ENCODE measurements at places on chromosomes 16 and 17. TPM values are rescaled to one million over a fixed set of nuclear protein-coding genes. Genes with fewer than 3 reads are reported as not detected.

DNA sequence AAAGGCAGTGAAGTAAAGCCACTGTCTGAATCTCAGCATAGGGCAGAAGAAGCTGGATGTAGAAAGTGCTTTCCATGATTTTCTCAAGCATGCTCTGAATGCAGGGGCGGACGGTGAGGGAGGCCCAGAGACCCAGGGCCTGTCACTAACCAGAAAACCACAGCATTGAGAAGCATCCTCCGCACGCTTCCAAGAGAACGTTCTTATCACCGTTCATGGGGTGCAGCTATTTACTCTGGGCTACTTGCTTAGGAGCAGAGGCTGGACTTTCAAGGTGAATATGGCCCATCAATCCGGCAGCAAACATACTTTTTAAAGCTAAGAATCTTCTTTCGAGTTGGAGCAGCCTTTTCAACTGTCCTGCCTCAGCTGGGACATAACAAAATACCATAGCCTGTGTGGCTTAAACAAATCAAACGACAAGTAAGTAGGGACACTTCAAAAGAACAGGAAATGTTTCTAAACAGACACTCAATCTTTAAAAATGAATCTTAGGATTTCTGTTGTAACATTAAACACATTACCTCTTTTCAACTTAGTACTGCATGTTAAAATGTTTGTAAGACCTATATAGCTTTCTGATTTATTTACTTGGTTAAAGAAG is 46.5 kb upstream of the CDRT4 start:
- DNase-seq: no peak

GRCh38 chr17:75832652-75833400 is 11.4 kb downstream of the UNC13D start:
- no peak for DNase-seq

HSPB9 gene
- not detected for polyA plus RNA-seq

CHST4 gene
- not detected for polyA plus RNA-seq

GRCh38 chr17:77847221-77848085 is 111.0 kb upstream of the TNRC6C start:
- no peak for DNase-seq

DNA sequence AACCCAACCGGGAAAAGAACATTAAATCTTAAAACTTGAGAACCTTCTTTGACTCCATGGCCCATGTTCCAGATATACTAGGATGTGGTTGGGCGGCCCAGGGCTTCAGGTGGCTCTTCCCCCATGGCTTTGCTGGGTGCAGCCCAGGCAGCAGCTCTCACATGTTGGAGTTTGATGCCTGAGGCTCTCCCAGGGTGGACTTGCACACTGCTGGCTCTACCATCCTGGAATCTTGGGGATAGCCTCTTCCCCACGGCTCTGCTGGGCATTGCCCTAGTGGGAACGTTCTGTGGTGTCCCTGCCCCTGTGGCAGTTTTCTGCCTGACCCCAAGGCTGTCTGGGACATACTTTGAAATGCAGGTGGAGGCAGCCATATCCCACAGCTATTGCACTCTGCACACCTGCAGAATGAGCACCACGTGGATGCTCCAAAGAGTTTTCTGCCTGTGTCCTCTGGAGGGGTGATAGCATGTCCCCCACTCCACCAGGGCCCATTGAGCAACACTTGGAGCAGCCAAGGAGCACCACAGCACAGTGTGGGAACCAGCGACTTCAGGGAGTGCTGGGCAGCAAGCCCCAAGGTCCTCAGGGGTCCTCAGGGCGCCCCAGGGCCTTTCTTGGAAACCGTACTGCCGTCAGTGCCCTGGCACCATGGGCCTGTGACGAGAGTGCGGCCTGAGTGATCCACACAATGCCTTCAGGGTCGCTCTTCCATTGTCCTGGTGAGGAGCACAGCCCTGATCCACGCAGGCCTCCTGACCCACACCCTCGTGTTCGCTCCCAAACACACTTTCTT is 70.8 kb downstream of the GOSR1 start:
- no peak for DNase-seq

TMEM92 gene
- not detected for polyA plus RNA-seq

PPP1R1B gene
- 0.61 TPM for polyA plus RNA-seq

GRCh38 chr17:17324616-17325015 is 21.4 kb downstream of the NT5M start:
- no peak for DNase-seq

- no peak for DNase-seq
These were observed 5.9 kb downstream of the RNF222 start for GRCh38 chr17:8391711-8392110.

WNT9B gene
- polyA plus RNA-seq: 0.53 TPM

GRCh38 chr16:53666786-53667415 is 36.8 kb downstream of the RPGRIP1L start:
- DNase-seq: no peak

- no peak for DNase-seq
These were observed 158.6 kb upstream of the CDH5 start for GRCh38 chr16:66207883-66208265.
